NCI-H2029 treated with DMSO at 0.1 percent for 48 hours (cell line): ENCODE measurements at places on chromosomes 2 and 18.

- no peak for DNase-seq
Observed at GRCh38 chr2:174977364-174977763, 27.8 kb downstream of the CHN1 start.

- DNase-seq, result no peak
Observed at GRCh38 chr2:238595750-238596570, 169.2 kb downstream of the ASB1 start.

GRCh38 chr2:218536804-218537494 lies 31.2 kb downstream of the USP37 start:
- DNase-seq, result no peak

GRCh38 chr2:116696223-116696622 lies 1118.3 kb upstream of the DDX18 start:
- DNase-seq, result no peak

DNA sequence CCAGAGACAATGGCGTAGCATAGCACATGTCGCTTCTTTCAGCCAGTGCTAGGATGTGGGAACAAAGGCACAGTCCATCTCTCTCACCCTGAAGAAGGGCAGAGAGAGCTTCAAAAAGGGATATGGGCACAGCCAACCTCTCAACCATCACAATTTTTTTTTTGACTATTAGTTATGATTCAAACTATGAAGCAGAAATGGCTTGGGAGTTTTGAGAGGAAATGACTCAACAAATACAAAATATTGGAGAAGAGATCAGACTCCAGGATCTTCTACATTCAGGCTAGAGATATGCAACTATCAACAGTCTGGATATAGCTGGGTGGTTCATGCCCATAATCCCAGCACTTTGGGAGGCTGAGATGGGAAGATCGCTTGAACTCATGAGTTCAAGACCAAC lies 109.1 kb downstream of the MCFD2 start:
- no peak for DNase-seq

- DNase-seq, result no peak
Observed at GRCh38 chr2:50484371-50484770, 547.6 kb downstream of the NRXN1 start.

DNA sequence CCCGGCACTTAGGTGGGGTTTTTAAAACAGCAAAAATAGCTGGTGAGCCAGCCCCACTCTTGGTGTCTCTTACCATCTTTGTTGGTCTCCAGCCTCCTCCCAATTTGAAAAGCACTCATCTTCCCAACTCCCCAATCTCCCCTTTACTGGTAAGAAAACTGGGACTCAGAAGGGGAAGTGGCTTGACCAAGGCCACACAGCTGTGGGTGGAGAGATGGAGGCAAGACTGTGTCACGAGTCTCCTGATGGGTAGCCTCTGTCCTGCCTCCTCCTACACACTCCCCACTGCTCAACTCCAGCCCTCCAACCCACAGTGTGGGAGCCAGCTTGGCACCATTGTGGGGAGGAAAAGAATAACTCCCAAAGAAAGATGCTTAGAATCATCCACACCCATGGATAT lies 140.4 kb downstream of the SMAD2 start:
- no peak for DNase-seq

- DNase-seq, result no peak
Observed at GRCh38 chr2:217219164-217219520, 359.3 kb upstream of the TNP1 start.

GRCh38 chr2:178521304-178522150 lies 41.3 kb downstream of the PLEKHA3 start:
- DNase-seq, result no peak

DNA sequence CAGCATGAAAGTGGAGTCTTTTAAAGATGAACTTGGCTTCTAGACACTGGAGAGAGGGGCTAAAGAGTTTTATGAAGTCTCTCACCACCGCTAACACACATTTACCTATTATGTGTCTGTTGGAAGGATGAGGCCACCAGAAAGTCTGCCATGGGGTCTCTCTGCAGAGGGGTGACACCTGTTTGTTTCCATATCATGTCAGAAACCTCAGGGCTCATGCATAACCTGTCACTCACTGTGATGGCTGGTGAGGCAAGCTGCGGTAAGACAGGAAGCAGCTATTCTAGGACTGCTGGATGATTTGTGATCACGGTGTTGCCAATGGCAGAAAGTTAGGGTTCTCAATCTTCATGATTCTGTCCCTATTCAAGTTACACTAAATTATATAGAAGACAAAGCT lies 60.8 kb upstream of the DNMT3A start:
- no peak for DNase-seq

DNA sequence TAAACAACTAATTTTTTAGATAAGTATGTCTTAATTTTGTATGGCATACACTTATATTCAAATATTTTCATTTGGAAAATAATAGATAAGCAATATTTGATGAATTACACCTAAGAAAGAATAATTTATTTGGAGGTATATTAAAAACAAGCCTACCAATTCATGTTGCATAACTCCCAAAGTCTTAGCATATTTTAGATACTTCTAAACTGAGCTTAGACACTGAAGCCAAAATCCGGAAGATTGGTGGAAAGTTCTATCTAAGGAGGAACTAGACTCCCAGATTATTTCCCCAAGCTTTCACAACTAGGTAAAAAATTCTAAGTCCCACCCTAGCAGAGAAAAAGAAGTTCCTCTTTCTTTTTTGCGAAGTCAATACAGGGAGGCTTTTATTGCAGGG lies 221.0 kb upstream of the MMADHC start:
- no peak for DNase-seq

DNA sequence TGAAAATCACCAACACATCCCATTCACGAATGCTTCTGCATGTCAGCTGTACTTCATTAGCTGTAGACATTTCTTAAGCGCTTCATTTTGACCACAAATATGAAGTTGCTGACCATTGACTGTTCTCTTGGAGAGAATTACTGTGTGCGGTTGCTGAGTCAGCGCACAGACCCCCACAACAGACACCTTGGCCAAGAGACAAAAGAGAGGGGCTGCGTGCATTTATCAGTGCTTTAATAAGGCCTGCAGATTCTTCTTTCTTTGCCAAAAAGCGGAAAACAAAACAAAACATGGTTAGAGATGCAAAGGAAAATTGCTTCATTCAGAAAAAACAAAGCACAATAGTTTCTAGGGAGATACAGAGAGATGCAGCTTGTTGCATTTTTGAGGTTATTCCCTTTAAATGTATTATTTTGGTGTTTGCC lies 174.7 kb downstream of the ACKR3 start:
- no peak for DNase-seq

- DNase-seq, result no peak
Observed at GRCh38 chr2:224849264-224849663, 133.1 kb upstream of the CCDC195 start.

DNA sequence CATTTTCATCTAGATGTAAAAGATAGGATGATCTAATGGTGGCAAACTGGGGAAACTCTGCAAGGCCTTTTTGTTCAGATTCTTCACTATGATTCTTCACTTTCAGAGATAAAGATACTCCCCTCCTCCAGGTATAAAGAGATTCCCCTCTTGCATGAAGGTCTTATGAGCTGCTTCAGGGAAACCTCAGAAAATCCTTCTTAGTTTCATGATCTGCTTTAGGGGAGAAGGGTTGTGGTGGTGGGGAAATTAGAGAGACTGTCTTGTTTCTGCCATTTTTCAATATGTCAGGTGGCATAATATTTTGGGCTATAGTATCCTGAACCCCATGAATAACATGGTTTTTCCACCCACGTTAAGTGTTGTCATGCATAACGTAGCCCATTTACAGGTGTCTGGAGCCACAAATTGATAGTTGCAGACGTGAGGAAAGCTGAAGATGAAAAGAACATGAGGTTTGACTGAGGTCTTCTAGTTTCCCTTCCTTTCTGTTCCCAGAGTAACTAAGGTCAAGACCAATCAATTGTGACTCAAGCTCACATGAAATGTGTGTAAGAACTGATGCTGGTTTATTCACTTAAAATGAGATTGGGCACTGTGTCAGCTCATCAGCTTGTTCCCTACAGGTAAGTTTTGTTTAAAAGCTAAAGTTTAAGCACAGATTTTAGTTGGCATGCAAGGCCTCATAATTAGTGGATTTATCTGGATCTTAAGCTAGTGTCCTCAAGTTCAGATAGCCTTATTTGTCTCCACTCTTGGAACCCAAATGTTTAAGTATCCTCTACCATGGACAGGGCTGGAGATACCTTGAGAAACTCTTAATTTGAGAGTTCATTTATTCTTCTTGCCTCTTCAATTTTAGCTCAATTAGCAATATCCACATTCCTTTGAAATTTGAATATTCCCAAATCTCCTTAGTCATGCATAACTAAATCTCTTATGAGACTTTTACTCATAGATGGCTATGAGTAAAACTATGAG lies 304.5 kb upstream of the FANCL start:
- DNase-seq, result no peak

GRCh38 chr2:46955764-46956163 lies 40.2 kb upstream of the MCFD2 start:
- DNase-seq, result no peak

- no peak for DNase-seq
Observed at GRCh38 chr2:240946046-240946445, 39.9 kb downstream of the CROCC2 start.

GRCh38 chr2:221310730-221311129 lies 261.4 kb downstream of the EPHA4 start:
- no peak for DNase-seq

GRCh38 chr2:183068561-183068960 lies 10.0 kb upstream of the DUSP19 start:
- no peak for DNase-seq

DNA sequence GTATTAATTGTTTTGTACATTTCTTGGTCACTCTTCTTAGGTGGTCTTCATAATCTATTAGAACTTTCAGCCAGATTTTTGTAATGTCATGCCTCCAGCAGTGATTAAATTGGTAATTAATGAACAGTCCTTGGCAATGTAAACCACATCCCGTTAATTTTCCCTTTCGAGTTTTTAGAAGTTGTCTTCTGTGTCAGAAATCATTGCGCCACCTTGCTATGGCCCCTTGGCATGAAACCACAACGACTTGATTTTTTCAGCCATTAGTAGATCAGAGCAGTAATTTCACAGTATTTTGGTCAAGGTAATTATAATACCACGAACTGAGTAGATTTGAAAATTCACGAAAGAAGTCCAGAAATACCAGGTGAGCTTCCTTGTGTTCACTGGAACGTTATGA lies 86.0 kb upstream of the OTX1 start:
- DNase-seq, result no peak

DNA sequence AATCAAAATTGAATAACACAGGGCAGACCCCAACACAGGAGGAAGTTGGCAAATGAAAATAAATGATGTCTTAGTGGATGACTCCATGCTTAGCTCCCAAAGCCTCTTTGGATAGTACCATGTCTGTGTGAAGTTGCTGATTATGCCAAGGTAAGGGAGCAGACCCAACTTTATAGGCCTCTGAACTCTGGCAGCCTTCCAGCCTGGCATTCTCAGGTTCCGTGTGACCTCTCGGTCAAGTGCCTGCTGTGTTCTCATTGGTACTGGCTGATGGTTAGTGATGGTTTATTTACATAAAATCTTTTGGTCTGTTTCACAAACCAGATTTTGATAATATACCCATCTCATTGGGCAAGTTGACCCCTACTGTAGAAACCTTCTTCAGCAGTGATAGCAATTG lies 112.2 kb upstream of the TTC39C start:
- DNase-seq, result peak; percentile 20
